Urinary bladder (tissue), 4 donors: ENCODE measurements at places on chromosomes 7 and 10. TPM values are rescaled to one million over a fixed set of nuclear protein-coding genes. Genes with fewer than 3 reads are reported as not detected.

- no peak for DNase-seq
These were observed 17.2 kb downstream of the SAP25 start for GRCh38 chr7:100556541-100556940.

GRCh38 chr10:61047788-61048560, 104.0 kb upstream of the RHOBTB1 start:
- no peak for DNase-seq

- no peak for DNase-seq
These were observed 637.8 kb upstream of the VSTM2A start for GRCh38 chr7:53904355-53904754.

DNA sequence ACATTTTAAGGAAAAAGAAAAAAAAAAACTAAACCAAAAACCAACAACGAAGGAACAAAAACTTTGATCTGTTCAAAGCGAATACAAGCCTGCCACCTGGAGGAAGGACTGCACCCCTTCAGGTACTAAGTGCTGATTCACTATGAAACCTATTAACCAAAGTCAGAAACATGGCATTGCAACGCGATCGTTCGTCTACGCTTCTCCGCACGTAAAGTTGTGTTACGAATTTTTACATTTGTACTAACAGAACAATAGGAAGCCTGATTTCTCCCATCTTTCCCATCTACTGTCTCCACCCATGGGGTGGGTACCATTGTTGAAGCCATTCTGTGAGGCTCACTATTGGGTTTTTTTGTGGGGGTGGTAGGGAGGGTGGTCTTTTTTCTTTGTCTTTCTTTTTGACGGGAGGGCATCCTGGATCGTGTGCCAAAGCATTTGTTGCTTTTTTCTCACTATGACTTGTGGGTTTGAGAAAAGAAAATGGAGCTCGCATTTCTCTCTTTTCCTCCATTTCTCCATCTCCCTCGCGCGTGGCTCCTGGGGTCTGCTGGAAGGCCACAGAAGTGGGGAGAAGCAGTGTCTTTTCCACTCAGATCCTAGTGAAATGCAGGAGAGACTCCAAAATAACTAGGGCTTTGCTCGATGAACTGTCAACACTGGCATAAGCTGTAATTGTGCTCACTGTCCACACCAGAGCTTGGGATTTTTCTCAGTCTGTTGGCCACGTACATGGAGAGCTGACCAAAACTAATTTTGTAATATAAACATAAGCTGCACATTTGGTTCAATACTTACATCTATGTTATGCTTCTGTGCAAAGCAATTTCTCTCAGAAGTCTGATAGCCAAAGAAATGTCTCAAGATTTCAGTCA, 100.9 kb upstream of the YAE1 start:
- peak; percentile 40 for DNase-seq

DNA sequence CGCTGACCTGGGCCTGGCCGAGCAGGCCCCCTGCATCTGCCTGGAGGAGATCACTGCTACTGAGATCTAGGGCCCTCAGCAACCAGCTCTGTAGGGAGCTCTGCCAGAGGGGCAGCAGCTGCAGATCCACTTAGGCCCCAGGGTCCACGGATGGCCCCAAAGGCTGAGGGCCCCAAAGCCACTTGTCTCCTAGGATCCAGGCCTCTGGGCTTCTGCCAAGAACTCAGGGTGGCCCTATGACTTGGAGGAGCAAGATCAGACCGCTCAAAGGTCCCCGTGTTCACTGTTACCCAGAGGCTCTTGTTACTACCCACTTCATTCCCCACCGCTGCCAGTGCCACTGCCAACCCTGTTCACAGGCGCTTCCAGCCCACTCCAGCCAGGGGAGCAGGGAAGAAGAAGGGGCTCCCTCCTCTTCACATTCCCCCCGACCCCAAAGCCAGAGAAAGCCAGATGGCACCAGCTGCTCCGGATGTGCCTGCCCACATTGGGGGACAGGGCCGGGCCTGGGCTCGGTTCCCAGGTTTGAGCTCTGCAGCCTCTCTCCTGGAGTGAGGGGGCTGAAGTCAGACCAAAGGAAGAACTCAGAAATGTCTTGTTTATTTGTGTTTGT, 7.6 kb downstream of the LZTS2 start:
- no peak for DNase-seq

DNA sequence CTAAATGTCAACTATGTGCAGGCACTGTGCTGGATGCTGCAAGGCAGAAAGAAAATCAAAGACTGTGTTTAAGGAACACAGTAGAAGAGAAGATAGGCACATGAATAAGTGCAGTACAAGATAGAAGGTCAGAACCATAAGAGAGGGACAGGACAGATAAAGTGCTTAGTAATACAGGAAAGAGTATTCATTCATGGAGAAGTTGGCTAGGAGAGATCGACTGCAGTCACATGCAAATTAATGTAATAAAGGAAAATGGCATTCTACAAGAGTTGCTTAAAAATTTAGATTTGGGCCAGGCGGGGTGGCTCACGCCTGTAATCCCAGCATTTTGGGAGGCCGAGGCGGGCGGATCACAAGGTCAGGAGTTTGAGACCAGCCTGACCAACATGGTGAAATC, 24.8 kb downstream of the KIF5B start:
- DNase-seq = no peak

GRCh38 chr10:24496906-24497305, 226.8 kb downstream of the ARHGAP21 start:
- DNase-seq = no peak

DNA sequence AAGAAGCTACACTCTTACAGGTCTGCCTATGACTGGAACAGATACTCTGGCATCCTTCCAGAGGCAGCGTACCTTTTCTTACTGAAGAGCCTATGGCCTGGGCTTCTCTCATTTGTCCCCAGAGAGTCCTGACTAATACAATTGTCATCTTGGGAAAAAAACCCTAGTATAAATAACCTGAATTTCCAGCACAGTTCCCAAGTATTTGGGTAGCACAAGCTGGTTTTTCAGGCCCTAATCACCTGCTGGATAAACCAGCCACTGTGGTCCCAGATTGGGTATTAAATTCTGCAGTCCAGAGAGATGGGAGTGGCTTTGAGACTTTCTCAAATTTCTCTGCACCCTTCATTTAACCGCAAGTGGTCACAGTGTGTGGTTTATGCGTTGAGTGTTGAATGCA, 186.8 kb upstream of the NEBL start:
- no peak for DNase-seq

GRCh38 chr7:123580406-123581161, 21.0 kb upstream of the ASB15 start:
- DNase-seq = no peak

The CPXM2 gene
- 48.1 TPM for polyA plus RNA-seq

The HOXA9 gene
- 20.5 TPM for polyA plus RNA-seq

The KCND2 gene
- polyA plus RNA-seq = 0.20 TPM
